Cardiac septum (tissue), 1 donor: ENCODE measurements at places on chromosomes 13 and 19.

GRCh38 chr13:110173247-110173818, 133.6 kb downstream of the COL4A1 start:
- no peak for DNase-seq

GRCh38 chr13:111265701-111266035, 54.8 kb upstream of the TEX29 start:
- no peak for DNase-seq

DNA sequence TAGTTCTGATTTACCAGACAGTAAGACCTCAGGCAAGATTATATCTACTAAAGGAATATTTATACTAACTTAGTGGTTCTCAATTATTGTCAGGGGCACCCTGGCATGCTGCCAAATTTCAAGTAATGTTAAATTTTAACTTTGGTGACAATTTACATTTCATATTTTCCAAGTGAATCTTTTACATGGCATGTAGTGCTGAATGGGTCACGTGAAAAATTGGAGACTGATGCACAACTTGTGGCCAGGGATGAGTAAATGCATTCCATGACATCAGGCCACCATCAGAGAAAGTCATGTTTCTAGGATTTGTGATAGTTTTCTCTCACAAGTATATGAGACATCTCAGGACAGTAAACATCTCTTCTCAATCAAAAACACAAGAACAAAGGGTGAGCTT, 202.6 kb upstream of the SOX21 start:
- DNase-seq = no peak

GRCh38 chr19:1122972-1123363, 19.2 kb downstream of the GPX4 start:
- DNase-seq = peak; percentile 89

DNA sequence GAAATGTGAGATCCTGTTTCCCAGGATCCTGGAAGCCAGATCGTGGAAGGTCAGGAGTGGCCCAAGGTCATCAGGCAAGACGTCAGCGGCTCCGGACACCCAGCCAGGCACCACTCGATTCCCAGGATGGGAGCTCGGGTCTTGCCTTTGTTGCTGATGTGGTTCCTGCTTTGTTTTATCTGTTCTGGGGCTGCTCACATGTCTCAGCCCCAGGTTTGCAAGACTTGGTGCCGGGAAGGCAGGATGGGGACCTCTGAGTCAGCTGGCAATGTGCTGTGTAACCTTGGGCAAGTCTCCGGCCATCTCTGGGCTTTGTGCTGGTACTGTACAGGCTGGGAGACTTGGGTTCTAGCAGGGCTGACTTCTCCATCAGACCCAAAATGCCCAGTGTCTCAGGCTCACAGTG, 1.4 kb upstream of the FCHO1 start:
- no peak for DNase-seq

DNA sequence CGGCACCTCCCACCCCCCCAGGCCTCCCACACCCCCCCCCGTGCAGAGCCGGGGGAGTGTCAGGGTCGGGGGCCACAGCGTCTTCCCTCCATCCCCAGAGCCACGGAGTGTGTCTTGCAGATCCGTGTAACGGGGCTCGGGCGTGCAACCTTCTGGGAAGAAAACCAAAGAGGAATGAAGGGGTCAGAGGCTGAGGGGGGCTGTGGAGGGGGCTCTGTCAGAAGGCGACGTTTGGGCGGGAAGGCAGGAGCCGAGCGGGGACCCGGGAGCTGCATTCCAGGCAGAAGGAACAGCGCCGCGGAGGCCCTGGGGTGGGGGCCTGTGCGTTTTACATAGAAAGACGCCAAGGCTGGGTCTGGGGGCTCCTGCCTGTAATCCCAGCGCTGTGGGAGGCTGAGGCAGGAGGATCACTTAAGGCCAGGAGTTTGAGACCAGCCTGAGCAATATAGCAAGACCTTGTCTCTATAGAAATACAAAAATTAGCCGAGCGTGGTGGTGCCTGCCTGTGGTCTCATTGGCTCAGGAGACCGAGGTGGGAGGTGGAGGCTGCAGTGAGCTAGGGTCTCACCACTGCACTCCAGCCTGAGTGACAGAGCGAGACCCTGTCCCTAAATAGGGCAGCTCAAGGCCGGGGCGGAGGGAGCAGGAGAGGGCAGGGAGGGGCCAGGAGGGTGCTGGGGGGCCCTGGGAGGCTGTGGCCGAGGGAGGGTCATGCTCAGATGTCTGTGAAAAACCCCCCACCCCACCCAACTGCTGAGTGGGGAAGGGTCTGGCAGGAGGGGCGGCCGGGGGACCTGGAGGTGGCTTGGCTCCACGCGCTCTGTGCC, 27.8 kb downstream of the ARID3A start:
- DNase-seq = no peak

DNA sequence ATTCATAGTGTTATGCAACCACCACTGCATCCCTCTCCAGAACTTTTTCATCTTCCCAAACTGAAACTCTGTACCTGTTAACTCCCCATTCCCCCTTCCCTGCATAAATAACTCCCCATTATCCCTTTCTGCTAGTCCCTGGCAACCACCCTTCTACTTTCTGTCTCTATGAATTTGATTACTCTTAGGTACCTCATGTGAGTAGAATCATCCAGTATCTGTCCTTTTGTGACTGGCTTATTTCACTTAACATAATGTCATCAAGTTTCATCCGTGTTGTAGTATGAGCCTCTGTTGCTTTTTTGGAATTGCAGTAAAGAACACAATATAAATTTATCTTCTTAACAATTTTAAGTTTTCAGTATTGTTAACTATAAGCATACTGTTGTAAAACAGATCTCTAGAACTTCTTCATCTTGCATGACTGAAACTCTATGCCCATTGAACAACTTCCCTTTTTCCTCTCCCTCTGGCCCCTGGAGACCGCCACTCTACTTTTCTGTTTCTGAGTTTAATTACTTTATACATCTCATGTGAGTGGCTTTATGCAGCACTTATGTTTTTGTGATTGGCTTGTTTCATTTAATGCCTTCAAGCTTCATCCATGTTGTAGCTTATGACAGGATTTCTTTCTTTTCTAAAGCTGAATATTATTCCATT, 87.3 kb upstream of the ABCC4 start:
- no peak for DNase-seq

- no peak for DNase-seq
These were observed 688 bp downstream of the ZNF225 start for GRCh38 chr19:44113784-44114390.

GRCh38 chr19:34232566-34233481, 21.5 kb upstream of the GARRE1 start:
- no peak for DNase-seq

- DNase-seq = no peak
These were observed 10.2 kb downstream of the MPHOSPH8 start for GRCh38 chr13:19643652-19644051.

- DNase-seq = no peak
These were observed 490.5 kb downstream of the MYO16 start for GRCh38 chr13:109119896-109120295.

GRCh38 chr19:29530540-29531457, 5.0 kb downstream of the VSTM2B start:
- DNase-seq = no peak

- peak; percentile 72 for DNase-seq
These were observed 53.7 kb downstream of the RASA3 start for GRCh38 chr13:114078461-114079451.

DNA sequence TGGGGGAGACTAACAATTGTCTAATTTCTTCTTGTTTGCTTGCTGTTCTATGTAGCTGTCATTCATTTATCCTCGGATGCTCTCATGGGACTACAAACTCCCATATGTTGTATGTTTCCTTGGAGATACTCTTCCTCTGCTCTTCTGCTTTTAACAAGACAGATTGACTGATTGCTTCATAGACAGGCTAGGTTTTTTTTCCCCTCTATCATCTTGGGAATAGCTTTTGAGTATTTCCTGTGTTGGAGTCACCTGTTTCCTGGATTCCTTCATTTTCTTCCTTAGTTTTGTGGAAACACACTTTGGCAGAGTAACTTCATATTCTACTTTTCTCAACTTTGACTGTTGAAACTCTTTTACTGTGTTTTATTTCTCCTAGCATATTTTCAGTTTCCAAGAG, 27.6 kb downstream of the EDNRB start:
- no peak for DNase-seq

GRCh38 chr13:20988909-20989655, 72.3 kb downstream of the LATS2 start:
- no peak for DNase-seq

DNA sequence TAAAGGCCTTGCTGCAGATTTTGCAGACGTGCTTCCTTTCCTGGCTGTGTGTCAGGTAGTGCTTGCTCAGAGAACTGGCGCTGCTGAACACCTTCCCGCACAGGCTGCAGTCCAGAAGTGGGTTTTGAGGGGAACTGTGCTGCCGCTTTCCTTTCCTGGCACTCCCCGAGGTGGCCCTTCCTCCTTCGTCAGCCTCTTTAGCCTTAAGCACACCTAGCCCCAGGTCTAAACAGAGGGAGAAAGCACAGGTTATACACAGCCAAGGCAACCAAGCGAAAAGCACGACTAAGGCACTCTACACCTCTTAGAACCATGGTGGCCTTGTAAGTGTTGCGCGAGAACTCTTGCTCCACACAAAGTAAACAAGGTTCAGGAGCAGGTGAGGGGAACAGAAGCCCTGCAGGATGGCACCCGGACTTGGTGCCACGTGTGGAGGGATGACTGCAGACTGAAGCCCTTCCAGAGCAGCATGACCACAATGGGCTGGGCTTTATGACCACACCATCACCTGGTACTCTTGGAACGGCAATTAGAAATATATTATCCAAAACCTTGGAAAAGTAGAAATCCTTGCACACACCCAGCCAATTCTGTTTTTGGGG, 23.6 kb downstream of the ZNF541 start:
- DNase-seq = no peak

- no peak for DNase-seq
These were observed 508.4 kb upstream of the MIR17HG start for GRCh38 chr13:90839061-90839460.

GRCh38 chr13:77040835-77041234, 13.9 kb upstream of the FBXL3 start:
- DNase-seq = no peak
